ENCODE measurements at places on chromosomes 12 and 14.

- DNase-seq = no peak
Observed at GRCh38 chr12:88932457-88932856, 352.2 kb upstream of the KITLG start.

DNA sequence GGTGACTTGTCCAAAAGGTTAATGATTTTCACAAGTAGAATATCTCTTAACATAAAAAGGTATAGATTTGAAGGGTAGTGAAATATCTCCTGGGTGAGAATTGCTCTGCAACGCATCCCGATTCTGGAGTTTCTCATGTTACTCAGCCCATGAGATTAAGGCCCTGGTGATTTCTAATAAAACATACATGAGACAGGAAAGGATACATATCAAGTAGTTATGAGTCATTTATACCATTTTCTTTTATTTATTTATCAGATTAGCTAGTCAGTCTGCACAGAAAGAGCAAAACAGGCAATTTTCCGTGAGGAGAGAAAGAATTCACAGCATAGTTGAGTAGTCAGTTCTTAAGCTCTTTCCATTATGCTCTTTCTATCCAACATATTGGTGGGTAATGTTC is 535.6 kb upstream of the ATP2B1 start:
- DNase-seq = no peak

DNA sequence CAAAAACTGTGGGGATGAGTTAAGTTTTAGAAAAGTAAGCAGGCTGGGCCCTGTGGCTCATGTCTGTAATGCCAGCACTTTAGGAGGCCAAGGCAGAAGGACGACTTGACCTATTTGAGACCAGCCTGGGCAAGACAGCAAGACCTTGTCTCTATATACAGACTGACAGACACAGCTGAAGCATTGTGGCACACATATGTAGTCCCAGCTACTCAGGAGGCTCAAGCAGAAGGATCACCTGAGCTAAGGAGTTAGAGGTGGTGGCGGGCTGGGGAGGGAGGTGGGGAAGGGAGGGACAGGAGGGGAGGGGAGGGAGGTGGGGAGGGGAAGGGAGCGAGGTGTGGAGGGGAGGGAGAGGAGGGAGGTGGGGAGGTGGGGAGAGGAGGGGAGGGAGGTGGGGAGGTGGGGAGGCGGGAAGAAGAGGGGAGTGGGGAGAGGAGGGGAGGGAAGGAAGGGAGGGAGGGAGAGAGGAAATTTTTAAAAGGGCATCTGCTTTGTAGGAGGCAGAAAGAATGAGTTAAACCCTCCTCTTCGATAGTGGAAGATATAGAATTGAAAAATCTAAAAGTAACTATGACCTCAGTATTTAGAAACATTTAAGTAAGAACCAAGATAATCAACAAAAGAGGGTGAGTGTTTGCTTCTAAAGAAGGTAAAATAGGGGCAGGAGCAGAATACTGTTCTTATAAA is 30.9 kb downstream of the MED13L start:
- no peak for DNase-seq

- no peak for DNase-seq
Observed at GRCh38 chr12:95169368-95169767, 47.9 kb downstream of the FGD6 start.

GRCh38 chr14:34021096-34021495 is 70.2 kb upstream of the EGLN3 start:
- DNase-seq = no peak

GRCh38 chr12:3511760-3512159 is 20.8 kb downstream of the PRMT8 start:
- no peak for DNase-seq
